ENCODE measurements at places on chromosomes 6 and 20. TPM values are rescaled to one million over a fixed set of nuclear protein-coding genes. Genes with fewer than 3 reads are reported as not detected.

The DEFB126 gene
- not detected for polyA plus RNA-seq

The PROCR gene
- polyA plus RNA-seq: 31.5 TPM

The ESR1 gene
- polyA plus RNA-seq: 0.63 TPM

GRCh38 chr6:43284991-43285781 lies 12.9 kb upstream of the SLC22A7 start:
- no peak overlapping the region for H3K4me3 ChIP-seq
- peaks cover 20% of the 10 kb centered on the region for H3K4me1 ChIP-seq
- no peaks in the 10 kb centered on the region for H3K36me3 ChIP-seq
- DNase-seq: no peak
- no peaks in the 10 kb centered on the region for H3K27me3 ChIP-seq

DNA sequence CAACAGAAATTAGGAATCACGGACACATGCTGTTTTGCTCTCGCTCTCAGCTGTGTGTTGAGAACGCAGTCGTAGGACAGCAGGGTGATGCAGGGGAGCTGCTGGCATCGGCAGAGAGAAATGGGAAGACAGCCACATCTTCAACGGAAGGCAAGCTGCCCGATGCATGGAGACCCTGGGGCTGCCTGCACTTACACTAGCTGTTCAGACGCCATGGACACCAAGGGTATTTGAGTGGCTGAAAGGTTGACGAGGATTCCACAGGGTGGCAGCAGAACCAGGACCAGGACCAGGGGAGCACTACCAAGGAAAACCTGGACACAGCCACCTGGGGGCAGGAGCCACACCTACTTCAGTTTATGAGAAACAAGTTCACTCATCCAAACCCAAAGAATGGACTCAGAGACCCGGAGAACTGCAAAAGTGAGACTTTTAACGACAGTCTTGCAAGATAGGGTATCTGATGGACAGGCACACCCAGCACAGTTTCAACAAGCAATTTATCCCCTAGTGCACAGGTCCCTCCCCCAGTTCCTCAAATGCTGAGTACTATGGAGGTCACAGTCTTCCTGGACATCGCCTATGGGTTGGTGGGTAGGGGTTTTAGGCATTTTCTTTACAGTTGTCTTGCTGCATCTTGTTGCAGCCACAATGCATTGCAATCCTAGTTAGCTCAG lies 56.3 kb upstream of the ENTPD6 start:
- H3K36me3 ChIP-seq: no peaks in the 10 kb centered on the region
- H3K4me1 ChIP-seq: no peaks in the 10 kb centered on the region
- H3K27me3 ChIP-seq: peaks cover 25% of the 10 kb centered on the region
- DNase-seq: no peak
- H3K27ac ChIP-seq: no peak overlapping the region

DNA sequence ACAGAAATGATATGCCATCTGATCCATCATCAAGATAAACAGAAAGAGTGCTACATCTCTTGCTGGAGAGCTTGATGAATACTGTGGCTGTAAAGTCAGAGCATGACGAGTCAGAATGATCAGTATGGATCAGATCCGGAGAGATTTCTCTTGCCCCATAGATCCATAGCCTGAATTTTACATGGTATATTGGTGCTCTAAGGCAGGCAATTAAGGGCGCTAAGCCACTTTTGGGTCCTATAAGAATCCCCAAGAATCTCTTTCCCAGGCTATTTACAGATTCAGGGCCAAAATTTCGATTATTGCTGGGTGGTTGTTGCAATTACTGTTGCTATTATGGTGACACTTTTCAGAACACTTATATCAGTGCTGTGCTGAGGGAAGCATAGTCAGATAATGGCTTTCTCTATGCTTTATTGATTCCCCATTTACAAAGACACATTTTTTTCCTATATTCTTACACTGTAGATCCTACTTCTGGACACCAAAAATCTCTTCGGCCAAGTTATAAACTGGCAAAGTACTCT lies 94.4 kb downstream of the ADGRB3 start:
- no peak for DNase-seq
- H3K36me3 ChIP-seq: no peaks in the 10 kb centered on the region
- H3K27me3 ChIP-seq: no peaks in the 10 kb centered on the region

GRCh38 chr20:56454754-56455153 lies 13.7 kb upstream of the RTF2 start:
- no peaks in the 10 kb centered on the region for H3K36me3 ChIP-seq
- no peak overlapping the region for H3K4me3 ChIP-seq
- H3K27ac ChIP-seq: no peak overlapping the region
- peaks cover 5% of the 10 kb centered on the region for H3K27me3 ChIP-seq

All from large intestine (tissue), 12 donors.